Stimulated activated CD4-positive, alpha-beta T cell treated with anti-CD3 and anti-CD28 coated beads, Interleukin-1b, Interleukin-23, amount 100 ng/mL, for 4 hours (primary cell): ENCODE measurements at places on chromosomes 1 and 21.

- DNase-seq: no peak
Observed at GRCh38 chr1:188170411-188170810, 1341.7 kb downstream of the PLA2G4A start.

DNA sequence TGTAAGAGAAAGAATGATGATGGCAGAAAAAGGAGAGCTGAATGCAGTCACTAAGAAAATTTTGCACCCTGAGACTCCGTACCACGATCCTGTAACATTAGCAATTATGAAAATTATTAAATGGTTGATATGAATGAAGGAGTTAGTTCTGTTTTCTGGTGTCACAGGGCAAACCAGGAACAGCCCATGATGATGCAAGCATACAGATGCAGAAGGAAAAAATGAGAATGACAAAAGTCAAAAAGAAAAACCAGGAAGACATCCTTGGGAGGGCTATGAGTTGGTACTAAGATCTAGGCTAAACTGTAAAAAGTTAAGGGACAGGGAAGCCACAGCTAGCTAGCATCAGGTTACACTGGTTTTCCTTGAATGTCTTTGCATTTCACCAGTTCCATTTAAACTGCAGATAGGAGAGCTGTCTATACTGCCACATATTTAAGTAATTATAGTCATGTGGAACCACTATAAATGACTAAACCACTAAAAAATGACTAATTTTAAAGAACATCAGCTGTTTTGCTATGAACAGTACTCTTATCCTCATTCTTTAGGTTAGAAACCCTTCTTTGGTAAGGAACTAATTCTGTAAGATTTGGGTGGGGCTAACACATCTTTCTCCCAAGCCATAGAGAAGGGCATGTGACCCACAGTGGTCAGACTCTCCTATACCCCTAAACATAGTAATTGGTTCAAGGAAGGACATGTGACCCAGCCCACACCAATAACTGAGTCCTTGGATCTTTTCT lies 11.4 kb downstream of the DOCK7 start:
- DNase-seq: no peak

- DNase-seq: no peak
Observed at GRCh38 chr1:115908565-115909274, 67.6 kb upstream of the SLC22A15 start.

- DNase-seq: no peak
Observed at GRCh38 chr1:232635778-232636356, 5.9 kb upstream of the SIPA1L2 start.

- peak; percentile 74 for DNase-seq
Observed at GRCh38 chr1:10494754-10495474, 20.2 kb downstream of the PEX14 start.
